ENCODE measurements at places on chromosomes 13 and 19.

DNA sequence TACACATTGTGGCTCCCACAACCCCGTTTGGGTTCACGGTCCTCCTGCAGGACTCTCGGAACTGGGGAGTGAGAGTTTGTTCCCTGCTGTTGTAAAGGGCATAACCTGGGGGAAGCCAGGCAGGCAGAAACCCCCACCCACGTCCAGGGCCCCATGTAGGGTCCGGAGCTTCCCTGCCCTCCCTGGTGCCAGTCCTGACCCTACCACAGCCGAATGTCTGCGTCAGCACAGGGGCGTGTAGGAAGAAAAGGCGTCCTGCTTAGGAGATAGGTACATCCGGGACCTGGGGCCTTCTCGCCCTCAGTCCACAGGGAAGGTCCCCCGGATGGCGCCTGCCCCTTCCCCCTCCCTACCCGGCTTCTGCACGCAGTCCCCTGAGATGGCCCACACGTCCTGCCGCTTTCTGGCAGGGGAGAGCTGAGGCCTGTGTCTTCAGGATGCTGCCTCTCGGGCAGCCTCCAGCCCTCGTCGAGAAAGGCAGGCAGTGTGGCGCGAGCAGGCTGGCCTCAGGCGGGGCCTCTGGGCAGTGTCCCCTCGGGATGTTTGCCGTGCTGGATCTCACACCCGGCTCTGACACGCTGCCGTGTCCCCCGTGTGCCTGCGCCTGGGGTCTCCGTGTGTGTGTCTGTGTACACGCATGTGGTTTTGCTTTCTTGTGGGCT lies 19.1 kb downstream of the CSNK1G2 start:
- no peak for DNase-seq

- no peak for DNase-seq
Observed at GRCh38 chr13:26280822-26281221, 26.9 kb downstream of the CDK8 start.

DNA sequence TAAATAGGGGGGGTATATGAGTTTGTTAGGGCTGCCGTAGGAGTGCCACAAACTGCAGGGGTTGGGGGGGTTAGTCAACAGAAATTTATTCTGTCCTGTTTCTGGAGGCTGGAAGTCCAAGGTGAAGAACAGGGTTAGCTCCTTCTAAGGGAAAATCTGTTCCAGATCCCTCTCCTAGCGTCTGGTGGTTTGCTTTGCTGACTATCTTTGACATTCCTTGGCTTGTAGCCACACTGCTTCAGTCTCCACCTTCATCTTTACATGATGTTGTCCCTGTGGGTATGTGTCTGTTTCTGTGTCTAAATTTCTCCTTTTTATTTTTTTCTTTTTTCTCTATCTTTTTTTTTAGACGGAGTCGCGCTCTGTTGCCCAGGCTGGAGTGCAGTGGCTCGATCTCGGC lies 8.1 kb upstream of the ICAM1 start:
- DNase-seq: no peak

DNA sequence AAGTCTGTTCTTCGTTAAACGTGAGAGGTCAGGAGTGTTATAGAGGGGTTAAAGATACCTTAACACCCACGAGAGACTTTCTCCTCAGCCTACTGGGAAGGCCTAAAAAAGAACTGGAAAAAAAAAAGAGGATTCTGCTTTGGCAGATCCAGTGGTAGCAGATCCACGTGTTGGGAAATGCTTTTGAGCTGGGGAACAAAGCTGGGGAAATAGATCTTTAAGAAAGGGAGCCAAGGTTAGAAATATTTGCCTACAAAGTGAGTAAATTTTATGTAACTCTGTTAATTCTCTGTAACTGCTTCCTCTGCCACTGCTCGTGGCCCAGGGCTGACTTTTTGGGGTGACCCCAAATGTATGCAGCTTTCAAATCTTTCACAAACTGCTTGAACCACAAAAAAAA lies 11.7 kb downstream of the RFX2 start:
- no peak for DNase-seq

DNA sequence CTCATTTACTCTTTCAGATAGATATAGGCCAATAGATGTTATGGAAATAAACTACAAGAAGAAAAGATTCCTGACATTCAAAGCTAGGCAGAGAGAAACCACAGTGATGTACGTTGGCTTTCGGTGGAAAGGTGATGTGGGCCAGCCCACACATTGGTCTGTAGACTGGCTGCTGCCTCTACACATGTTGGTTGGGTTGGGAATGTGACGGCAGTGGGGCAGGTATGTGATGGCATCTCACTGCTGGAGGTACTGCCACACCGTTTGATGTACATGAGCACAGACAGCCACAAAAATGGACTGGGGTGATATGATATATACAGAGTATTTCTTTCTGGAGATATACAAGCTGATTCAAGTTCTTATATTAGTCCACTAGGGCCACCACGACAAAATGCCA lies 69.4 kb downstream of the C13orf42 start:
- DNase-seq: no peak

- DNase-seq: no peak
Observed at GRCh38 chr13:68666774-68667397, 1436.8 kb upstream of the PCDH9 start.

DNA sequence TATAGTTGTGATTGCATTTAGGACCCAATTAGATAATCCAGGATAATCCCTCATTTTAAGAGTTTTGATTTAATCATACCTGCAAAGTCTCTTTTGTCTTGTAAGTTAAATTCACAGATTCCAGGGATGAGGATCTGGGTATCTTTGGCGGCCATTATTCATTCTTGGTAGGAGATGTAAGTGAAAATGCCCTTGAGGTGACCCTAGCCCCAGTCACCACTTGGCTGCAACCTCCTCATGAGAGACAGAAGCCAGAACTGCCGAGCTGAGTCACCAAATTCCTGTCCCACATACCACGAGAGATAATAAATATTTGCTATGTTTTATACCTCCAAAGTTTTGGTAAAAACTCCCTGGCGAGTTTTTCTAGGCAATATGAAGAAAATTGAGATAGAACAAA lies 389.4 kb downstream of the RFC3 start:
- no peak for DNase-seq

DNA sequence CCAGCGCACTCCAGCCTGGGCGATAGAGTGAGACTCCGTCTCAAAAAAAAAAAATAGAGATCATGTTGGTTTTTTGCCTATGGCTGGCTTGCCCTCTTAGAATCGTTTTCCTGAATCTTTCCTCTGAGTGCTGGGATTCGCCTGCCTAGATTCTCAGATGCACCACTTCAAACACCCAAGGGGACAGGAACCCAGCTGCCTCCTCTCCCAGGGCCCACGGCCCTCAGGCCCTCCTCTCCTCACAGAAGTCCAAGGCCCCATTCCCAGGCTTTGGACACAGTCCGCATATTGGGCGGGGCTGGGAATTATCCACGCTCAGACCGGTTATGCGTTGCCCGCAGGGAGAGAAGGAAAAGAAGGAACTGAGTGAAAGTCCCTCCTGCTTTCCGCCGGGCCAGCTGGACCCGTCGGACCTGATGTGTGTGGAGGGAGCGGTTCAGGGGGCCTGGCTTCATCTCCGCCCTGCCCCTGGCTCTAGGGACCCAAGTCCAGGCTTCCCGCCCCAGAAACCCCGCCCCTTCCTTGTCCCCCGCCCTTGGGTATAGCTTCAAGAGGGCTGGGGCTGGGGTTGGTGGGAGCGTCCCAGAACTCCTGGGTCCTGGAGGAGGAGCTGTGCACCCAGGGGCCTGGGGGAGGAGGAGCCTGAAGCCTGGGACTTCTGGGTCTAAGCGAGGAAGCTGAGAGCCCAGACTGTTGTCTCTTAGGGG lies 5.8 kb downstream of the PPFIA3 start:
- DNase-seq: no peak

- DNase-seq: no peak
Observed at GRCh38 chr13:58097831-58098230, 466.3 kb downstream of the PCDH17 start.

GRCh38 chr13:51945149-51945548 lies 66.1 kb downstream of the ATP7B start:
- no peak for DNase-seq

DNA sequence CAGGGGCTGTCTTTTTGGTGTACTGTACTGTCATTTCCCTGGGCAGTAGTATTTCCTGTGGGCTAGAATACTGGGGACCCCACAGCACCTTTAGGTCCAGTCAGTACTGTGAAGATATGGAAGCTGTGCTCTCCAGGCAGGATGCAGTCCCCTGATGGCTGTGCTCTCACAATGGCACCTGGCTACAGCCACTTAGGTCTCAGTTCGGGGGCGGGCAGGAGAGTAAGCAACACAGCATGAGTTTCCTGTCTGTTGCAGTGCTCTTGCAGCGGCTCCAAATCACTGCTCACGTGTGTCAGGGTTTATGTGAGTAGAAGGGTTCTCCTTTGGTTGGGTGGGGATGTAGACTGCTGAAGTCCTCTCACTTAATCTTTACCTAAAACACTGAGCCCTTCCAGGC lies 810.4 kb downstream of the DACH1 start:
- no peak for DNase-seq

GRCh38 chr19:42154471-42155323 lies 22.5 kb upstream of the POU2F2 start:
- DNase-seq: no peak

GRCh38 chr13:38872693-38873092 lies 117.9 kb downstream of the STOML3 start:
- no peak for DNase-seq

DNA sequence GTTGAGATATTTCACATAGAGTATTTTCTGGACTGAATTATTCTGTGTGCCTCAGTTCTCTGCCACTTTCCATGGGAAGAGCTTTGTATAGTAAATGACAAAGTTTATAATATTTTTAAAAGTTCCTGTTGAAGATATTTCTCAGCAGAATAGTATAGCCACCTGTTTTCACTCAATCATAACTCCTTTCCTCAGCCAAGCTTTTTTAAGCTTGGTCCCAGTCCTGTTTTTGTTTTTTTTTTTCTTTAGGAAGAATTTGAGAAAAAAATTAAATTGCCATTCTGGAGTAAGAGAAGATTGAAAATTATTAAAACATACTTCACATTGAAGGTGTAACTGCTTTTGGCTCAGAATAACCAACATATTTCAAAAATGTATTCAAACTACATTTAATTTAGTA lies 55.5 kb downstream of the ENOX1 start:
- DNase-seq: no peak

- no peak for DNase-seq
Observed at GRCh38 chr19:35710784-35711723, 6.7 kb downstream of the ZBTB32 start.

- DNase-seq: no peak
Observed at GRCh38 chr19:30431591-30431990, 59.4 kb downstream of the ZNF536 start.

- no peak for DNase-seq
Observed at GRCh38 chr19:13400296-13400695, 106.0 kb downstream of the CACNA1A start.

GRCh38 chr19:47714339-47714738 lies 1.1 kb downstream of the EHD2 start:
- DNase-seq: no peak

DNA sequence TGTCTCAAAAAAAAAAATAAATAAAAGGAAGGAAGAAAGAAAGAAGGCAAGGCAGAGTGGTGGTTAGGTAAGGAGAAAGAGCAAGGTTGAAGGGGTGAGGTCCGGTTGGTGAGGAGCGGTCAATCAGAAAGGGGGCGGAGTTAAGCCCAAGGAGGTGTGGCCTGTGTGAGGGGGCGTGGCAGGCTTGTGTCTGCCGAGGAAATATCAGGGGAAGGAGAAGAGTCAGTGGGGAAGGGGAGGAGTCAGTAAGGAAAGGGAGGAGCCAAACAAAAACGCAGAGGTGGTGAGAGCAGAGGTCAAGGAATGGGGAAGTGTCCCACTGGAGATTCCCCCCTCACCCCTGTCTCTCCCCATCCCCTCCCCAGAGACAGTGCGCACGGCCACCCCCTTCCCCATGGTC lies 5.9 kb downstream of the CACNG7 start:
- DNase-seq: no peak

GRCh38 chr19:4068047-4068966 lies 1.6 kb upstream of the ZBTB7A start:
- no peak for DNase-seq

DNA sequence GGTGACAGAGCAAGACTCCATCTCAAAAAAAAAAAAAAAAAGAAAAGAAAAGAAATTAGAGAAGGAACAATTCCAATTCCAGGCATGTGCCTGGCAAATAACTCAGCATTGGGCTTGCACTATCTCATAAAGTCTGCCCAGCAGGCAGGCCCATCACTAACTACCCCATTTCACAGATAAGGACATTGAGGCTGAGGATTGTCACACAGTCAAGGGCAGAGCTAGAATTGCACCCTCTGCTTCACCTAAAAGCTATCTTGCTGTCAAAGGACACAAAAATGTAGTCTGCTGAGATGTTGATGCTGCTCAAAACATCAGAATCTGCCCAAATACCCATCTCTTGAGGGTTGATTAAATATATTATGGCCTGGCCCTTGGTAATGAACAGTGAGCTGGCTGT lies 20.7 kb upstream of the COLGALT1 start:
- DNase-seq: no peak

DNA sequence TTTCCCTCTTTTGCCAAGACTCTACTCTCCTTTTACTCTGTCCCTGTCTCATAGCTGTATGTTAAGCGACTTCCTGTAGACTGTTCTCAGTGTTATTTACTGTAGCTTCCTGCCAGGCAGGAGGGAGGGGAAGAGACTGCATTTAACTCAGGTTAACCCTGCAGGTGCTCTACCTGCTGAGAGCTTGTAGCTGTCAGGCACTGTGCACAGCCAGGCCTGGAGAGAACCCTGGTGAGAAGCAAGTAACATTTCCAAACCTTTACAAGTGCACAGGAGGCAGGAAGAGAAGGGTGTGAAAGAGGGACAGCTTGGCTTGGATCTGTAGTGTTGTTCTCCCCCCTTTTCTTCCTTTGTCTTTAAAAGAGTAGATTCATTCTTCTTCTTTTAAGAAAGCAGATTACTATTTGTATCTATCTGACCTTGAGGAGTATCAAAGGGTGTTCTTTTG lies 167.1 kb downstream of the LMO7 start:
- no peak for DNase-seq

GRCh38 chr19:37907735-37908455 lies 887 bp downstream of the SIPA1L3 start:
- no peak for DNase-seq

DNA sequence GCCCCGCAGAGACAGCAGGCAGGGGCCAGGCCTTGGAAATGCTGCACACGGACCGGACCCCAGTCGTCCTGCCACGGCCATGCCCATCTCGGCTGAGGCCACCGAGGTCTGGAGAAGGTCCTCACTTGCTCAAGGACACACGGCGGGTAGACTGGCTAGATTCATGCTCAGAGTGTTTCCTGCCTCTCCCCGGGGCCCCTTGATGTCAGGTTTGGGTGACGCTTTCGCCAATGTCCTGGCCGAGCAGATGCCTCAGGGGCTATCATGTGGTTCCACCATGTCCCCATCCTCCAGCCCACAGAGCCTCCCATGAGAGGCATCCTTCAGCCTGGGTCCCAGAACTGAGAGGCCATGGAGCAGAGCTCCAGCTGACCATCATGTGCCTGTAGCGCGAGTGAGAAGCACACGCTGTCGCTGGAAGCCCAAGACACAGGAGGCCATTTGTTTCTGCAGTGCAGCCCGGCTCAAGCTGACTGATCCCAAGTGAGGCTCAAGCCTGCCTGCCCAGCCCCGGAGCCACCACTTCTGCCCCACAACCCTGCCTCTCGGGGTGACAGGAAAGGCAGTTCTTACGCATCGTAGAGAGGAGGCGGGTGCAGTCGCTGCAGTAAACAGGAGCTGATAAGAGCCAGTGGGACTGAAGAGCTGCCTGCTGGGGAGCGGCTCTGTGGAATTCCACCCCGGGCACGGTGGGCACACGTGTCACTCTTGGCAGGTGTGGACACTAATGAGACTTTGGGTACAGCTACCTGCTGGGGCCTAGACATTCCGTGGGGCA lies 53.9 kb upstream of the GAS6 start:
- no peak for DNase-seq

GRCh38 chr13:21234526-21234925 lies 58.1 kb downstream of the MRPL57 start:
- DNase-seq: no peak
